ENCODE measurements at places on chromosomes 7 and 10. TPM values are rescaled to one million over a fixed set of nuclear protein-coding genes. Genes with fewer than 3 reads are reported as not detected.

The GPR15LG gene
- total RNA-seq, result not detected

DNA sequence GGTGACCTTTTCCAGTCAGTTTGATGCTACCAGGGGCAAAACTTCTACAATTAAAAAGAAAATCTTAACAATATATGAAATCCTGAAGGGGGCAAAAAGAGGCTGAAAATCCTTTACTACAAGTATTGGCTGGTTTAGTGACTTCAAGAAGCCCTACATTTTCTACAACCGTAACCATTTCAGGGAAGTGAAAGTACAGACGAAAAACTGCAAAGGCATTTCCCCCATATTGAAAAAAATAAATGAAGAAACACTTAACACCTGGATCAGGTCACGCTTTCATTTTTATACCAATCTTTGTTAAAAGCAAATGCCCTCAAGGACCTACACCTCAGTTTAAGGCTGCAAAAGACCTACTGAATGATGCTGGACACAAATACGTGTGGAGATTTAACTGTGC lies 38.6 kb downstream of the IL6 start:
- no peak for DNase-seq
- H3K4me1 ChIP-seq, result no peaks in the 10 kb centered on the region
- H3K27me3 ChIP-seq, result no peaks in the 10 kb centered on the region
- no peaks in the 10 kb centered on the region for H3K36me3 ChIP-seq
- H3K4me3 ChIP-seq, result no peak overlapping the region

DNA sequence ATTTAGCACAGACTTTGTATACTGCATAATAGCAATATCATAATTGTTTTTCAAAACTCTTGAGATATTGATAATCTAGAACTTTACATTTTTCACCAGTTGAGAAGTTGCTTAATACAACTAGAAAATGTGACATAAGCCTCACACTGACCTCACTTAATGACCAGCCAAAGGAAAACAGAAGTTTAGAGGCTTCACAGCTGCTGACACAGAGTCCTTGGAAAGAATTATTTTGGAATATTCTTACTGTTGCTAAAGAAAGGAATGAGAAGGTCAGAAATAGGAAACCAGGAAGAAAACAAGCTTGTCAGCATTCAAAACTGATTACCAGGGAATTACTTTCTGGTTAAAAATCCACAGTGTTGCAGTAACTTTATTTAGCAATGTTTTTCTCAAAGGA lies 35.5 kb upstream of the WASL start:
- H3K4me1 ChIP-seq, result no peaks in the 10 kb centered on the region
- H3K27ac ChIP-seq, result peak overlapping the region; percentile 51
- H3K27me3 ChIP-seq, result no peaks in the 10 kb centered on the region
- H3K4me3 ChIP-seq, result no peak overlapping the region
- DNase-seq, result no peak

DNA sequence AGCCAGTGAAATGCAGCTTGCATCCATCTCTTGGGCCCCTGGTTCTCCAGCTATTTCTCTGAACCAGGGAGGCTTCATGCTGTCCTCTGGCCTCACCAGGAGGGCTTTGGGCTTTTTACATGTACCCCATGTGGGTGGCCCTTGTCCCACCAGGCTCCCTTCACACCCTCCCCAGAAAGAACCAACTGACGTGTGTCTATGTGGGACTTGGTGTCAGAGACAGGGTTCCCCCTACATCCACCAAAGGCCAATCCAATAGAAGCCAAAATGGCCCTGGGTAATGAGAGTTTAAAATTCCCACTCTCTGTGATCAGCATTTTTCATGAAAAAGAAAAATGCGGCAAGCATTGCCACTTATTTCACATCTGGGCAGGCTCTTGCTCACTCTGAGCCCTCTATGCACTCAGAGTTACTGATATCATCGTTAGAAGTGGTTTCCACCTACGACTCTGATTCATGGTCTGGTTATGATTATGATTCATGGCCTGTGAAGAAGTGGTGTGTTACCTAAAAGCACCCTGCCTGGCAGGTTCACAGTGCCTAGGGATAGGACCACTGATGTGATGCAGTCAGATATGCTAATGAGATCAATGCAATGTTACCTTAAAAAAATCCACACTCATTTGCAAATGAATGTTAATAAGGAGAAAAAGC lies 133.5 kb downstream of the BUB3 start:
- H3K27me3 ChIP-seq, result no peaks in the 10 kb centered on the region
- DNase-seq, result no peak
- H3K4me1 ChIP-seq, result no peaks in the 10 kb centered on the region
- H3K4me3 ChIP-seq, result no peak overlapping the region
- H3K36me3 ChIP-seq, result no peaks in the 10 kb centered on the region

GRCh38 chr7:135758531-135758932 lies 9.9 kb upstream of the FAM180A start:
- peak overlapping the region; percentile 50 for H3K4me3 ChIP-seq
- H3K27ac ChIP-seq, result peak overlapping the region; percentile 82
- H3K36me3 ChIP-seq, result no peaks in the 10 kb centered on the region
- H3K4me1 ChIP-seq, result peaks cover 24% of the 10 kb centered on the region
- no peaks in the 10 kb centered on the region for H3K27me3 ChIP-seq

The ARHGAP22 gene
- 3.8 TPM for total RNA-seq

The EPO gene
- total RNA-seq, result not detected

DNA sequence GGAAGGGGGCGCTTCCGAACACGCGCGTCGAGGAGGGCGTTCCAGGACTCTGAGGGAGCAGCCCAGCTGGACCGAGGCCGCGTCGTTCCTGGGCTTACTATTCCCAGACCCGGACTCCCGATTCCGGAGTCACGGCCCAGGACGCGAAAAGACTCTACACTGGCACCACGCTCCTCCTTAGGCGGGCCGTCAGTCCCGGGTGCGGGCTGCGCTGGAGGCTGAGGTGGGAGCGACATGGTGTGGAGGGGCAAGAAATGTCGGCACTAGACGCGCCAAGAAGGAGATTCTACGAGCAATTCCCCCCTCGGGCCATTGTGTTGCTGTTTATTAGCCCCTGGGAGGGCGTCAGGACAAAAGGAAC lies 584 bp upstream of the RUNDC3B start:
- no peak for DNase-seq
- H3K4me3 ChIP-seq, result peak overlapping the region; percentile 75
- peaks cover 19% of the 10 kb centered on the region for H3K4me1 ChIP-seq
- H3K27me3 ChIP-seq, result peaks cover 7% of the 10 kb centered on the region
- H3K27ac ChIP-seq, result peak overlapping the region; percentile 32

The ARHGAP19 gene
- 4.2 TPM for total RNA-seq

DNA sequence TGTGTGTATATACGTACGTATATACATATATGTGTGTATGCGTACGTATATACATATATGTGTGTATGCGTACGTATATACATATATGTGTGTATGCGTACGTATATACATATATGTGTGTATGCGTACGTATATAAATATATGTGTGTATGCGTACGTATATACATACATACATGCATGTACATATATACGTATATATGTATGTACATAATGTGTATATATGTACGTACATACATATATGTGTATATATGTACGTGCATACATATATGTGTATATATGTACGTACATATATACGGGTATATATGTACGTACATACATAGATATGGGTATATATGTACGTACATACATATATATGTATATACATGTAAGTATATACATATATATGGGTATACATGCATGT lies 332.1 kb downstream of the CRPPA start:
- H3K27ac ChIP-seq, result no peak overlapping the region
- H3K36me3 ChIP-seq, result no peaks in the 10 kb centered on the region
- no peak for DNase-seq
- no peak overlapping the region for H3K4me3 ChIP-seq

- no peak overlapping the region for H3K4me3 ChIP-seq
- DNase-seq, result no peak
- H3K4me1 ChIP-seq, result no peaks in the 10 kb centered on the region
- no peaks in the 10 kb centered on the region for H3K27me3 ChIP-seq
Observed at GRCh38 chr7:30648744-30649540, 33.3 kb downstream of the CRHR2 start.

GRCh38 chr10:52145636-52146035 lies 168.4 kb upstream of the DKK1 start:
- no peaks in the 10 kb centered on the region for H3K27me3 ChIP-seq
- no peak overlapping the region for H3K27ac ChIP-seq
- H3K4me3 ChIP-seq, result no peak overlapping the region
- no peak for DNase-seq
- no peaks in the 10 kb centered on the region for H3K4me1 ChIP-seq

DNA sequence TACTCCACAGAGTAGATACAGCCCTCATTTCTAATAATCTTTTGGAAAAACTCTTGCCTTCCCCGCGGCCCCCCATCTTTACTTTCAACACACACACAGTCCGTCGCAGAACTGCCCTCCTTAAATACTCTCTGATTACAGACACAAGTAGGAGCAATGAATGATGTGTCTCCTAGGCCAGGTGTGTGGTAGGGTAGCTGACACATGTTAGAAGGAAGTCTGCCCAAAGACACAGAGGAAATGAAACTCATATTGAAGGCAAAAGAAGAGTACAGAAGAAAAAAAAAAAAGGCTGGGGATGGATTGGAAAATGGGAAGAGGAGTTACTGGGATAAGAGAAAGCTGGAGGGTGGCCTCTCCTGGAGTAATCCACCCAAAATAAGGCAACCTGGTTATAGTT lies 14.6 kb downstream of the OPALIN start:
- no peak overlapping the region for H3K4me3 ChIP-seq
- H3K36me3 ChIP-seq, result no peaks in the 10 kb centered on the region
- no peaks in the 10 kb centered on the region for H3K27me3 ChIP-seq
- DNase-seq, result no peak
- H3K4me1 ChIP-seq, result peaks cover 9% of the 10 kb centered on the region

DNA sequence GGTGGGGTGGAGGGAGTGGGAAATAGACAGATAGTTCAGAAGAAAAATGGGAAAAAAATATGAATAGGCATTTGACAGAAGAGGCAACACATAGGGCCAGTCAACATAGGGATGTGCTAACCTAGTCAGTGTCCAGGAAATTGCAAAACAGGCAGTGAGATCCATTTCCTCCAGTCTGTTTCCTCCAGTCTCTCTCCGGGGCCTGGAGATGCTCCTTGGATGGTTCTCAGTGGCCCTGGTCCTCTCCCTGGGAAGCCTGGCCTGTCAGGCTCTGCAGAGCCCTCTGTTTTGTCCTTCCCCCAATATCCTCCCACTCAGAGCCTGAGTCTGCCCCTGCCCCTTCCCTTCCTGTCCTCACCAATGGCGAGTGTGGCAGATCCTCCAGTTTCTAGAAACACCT lies 52.6 kb downstream of the SYPL1 start:
- peaks cover 38% of the 10 kb centered on the region for H3K4me1 ChIP-seq
- no peak overlapping the region for H3K27ac ChIP-seq
- DNase-seq, result no peak
- no peaks in the 10 kb centered on the region for H3K27me3 ChIP-seq
- no peak overlapping the region for H3K4me3 ChIP-seq

The AGR3 gene
- total RNA-seq, result not detected

The NCF1 gene
- 3.5 TPM for total RNA-seq

The EPDR1 gene
- 74.4 TPM for total RNA-seq

GRCh38 chr10:128714644-128715415 lies 588.6 kb upstream of the MKI67 start:
- DNase-seq, result no peak
- peaks cover 59% of the 10 kb centered on the region for H3K27me3 ChIP-seq
- no peak overlapping the region for H3K4me3 ChIP-seq
- H3K36me3 ChIP-seq, result no peaks in the 10 kb centered on the region
- no peak overlapping the region for H3K27ac ChIP-seq

The NEUROG3 gene
- not detected for total RNA-seq

- H3K36me3 ChIP-seq, result no peaks in the 10 kb centered on the region
- H3K4me3 ChIP-seq, result no peak overlapping the region
- H3K27ac ChIP-seq, result no peak overlapping the region
- no peaks in the 10 kb centered on the region for H3K4me1 ChIP-seq
Observed at GRCh38 chr10:121260377-121260776, 337.9 kb downstream of the FGFR2 start.

GRCh38 chr7:146479040-146479439 lies 362.4 kb downstream of the CNTNAP2 start:
- H3K4me1 ChIP-seq, result no peaks in the 10 kb centered on the region
- no peaks in the 10 kb centered on the region for H3K27me3 ChIP-seq
- no peak overlapping the region for H3K27ac ChIP-seq
- no peaks in the 10 kb centered on the region for H3K36me3 ChIP-seq

DNA sequence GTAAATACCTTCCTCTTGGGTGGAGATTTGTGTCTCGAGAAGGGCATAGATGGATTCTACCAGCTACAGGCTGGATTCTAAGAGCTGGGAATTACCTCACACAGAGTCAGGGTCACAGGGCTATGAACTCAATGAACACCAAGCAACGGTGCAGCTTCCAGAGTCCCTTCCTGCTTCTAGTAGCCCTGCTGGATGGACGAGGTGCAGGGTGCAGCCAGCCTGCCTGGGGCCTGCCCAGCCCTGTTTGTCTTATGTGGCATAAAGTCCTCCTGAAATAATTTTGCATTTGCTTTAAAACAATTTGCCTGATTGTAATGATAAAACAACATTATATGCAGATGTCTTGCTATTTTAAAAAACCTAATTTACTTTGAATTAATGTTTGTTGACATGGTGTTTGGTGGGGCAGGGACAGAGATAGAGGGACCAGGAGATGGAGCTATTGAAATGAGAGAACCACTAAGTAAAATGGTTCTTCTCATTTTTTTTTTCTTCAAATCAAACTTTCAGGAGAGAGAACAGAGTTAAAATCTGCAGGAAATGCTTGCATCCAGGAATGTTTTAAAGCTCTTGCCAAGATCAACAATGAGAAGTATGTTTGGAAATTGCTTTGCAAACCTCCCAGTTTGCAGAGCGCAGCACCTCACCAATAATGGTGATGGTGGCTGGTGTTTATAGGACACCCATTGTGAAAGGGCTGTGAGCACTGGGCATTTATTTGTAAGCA lies 305.4 kb upstream of the PODXL start:
- H3K36me3 ChIP-seq, result no peaks in the 10 kb centered on the region
- H3K4me3 ChIP-seq, result no peak overlapping the region
- no peaks in the 10 kb centered on the region for H3K4me1 ChIP-seq
- H3K27ac ChIP-seq, result no peak overlapping the region

DNA sequence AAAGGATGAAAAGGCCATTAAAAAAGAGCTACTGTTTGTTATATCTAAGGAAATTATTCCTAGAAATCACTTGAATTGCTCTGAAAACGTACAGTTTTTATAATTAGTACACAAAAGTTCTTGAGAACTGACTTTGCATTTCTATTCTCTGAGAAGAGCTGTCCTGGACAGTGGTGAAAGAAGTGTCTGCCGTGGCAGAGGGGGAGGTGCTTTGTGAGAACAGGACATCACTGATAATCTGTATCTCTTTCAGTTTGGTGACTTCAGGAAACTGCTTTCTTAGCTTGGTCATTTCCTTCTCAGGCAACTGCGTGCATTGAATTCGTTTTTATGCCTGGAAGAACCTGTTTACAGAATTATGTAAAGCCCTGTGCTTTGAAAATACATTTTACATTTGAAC lies 52.1 kb downstream of the POLL start:
- H3K36me3 ChIP-seq, result peaks cover 80% of the 10 kb centered on the region
- DNase-seq, result no peak

DNA sequence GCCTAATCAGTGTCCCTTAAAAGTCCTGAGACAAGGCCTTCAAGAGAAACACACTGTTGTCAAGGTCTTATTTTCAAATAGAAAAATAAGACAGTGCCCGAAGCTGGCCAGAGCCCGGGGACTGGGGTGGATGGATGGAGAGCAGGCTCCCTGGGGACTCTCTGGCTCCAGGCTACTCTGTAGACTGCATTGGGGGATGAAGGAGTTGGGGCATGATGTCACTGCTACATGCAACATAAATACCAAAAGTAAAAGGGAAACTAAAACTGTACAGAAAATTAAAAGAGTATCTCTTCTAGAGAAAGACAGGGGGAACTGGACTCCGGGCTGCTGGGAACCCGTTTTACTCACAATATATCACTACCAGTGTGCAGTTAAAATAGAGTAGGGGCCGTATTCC lies 629.8 kb downstream of the KCNMA1 start:
- no peak overlapping the region for H3K4me3 ChIP-seq
- no peaks in the 10 kb centered on the region for H3K36me3 ChIP-seq
- no peaks in the 10 kb centered on the region for H3K27me3 ChIP-seq
- H3K4me1 ChIP-seq, result peaks cover 11% of the 10 kb centered on the region
- H3K27ac ChIP-seq, result no peak overlapping the region
